ENCODE measurements at places on chromosomes 3 and 15.

- DNase-seq = no peak
Observed at GRCh38 chr3:32870373-32871095, 52.7 kb downstream of the TRIM71 start.

- DNase-seq = no peak
Observed at GRCh38 chr3:113606539-113607218, 74.3 kb downstream of the SIDT1 start.

GRCh38 chr3:143071776-143072175 lies 47.8 kb upstream of the CHST2 start:
- DNase-seq = no peak

- no peak for DNase-seq
Observed at GRCh38 chr3:3192286-3192675, 12.8 kb upstream of the CRBN start.

- DNase-seq = peak; percentile 96
Observed at GRCh38 chr3:25604107-25604805, 60.5 kb downstream of the TOP2B start.

GRCh38 chr3:81433675-81434074 lies 327.8 kb downstream of the GBE1 start:
- DNase-seq = no peak

- no peak for DNase-seq
Observed at GRCh38 chr15:64009798-64010261, 36.5 kb downstream of the DAPK2 start.

DNA sequence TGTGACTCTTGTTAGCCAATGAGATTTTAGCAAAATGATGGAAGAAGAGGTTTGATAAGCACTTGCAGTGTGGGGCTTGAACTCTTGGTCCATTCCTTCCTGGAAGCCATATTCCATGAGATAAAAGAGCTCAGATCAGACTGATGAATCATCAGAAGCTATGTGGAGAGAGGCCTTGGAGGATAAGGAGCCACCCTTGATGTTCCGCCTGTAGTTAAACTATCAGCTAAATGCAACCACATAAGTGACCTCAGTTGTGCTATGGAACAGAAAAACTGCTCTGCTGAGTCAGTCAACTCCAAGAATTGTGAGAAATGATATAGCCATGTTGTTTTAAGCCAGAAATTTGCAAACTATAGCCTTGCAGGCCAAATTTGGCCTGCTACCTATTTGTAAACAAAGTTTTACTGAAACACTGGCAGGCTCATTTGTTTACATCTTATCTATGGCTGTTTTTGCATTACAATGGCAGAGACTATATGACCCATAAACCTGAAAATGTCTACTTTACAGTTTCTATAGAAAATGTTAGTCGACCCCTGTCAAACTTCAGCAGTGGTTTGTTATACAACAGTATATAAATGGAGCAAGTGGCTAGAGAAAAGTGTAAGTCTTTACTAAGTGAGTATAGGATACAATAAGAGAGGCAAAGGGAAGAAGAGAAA lies 27.6 kb upstream of the GAP43 start:
- peak; percentile 93 for DNase-seq

DNA sequence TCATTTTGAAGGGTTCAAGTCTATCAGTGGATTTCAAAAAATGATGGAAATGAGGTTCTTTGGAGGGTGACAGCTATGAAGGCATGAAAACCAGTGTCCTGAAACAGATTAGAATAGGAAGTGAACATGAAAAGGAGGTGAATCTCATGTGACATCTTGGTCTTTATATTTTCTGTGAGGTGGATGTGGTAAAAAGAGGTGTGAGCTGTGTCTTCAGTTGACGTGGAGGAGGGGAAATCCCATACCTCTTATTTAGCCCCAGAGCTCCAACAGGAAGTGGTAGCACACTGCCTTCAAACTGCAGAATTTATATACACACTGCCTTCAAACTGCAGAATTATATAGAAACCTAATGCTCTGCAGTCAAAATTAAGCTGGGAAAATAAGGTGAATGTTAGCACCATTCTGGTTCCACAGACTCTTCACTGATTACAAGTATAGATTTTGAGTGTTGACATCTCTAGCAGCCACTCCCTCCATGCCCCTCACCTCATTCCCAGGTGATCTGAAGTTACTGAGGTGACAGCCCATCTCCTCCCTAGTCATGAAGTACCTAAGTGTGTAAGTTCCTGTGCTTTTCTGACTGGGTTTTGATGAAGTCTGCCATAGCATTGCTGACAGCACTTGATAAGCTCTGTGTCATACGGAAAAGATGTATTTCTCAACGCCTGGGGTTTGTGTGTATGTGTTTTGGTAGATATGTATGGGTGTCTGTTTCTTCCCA lies 2.7 kb downstream of the RAB8B start:
- DNase-seq = peak; percentile 59

- DNase-seq = no peak
Observed at GRCh38 chr3:119967353-119968006, 126.8 kb downstream of the GSK3B start.
